ENCODE measurements at places on chromosomes 16 and 17.

DNA sequence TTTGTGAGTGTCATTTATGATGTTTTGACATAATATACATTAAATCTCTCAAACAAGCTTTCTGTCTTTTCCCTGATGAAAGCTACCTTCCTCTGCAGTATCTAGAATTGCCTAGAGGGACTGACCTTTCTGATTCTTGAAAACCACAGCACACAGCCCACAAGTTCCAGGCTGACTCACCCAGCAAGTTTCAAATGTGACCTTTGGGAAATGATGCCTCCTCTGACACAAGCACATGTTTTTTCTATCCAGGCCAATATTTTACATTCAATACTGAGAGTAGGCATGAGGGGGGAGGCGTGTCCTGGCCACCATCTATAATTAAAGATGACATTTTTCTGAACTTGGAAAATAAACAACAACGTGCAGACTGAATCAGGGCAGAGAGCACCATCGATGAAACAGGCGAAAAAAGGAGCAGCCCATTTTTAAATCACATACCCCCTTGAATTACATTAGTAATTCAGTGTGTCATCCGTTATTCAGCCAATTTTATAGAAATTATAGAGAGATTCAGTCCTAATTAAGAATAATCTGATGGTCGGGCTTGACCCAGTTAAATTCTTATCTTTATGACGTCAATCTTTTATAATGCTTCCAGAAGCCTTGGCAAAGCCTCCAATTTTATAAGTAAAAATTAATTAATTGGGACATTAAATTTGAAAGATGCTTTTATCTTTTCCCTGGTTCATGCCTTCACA is 292.6 kb upstream of the CDH11 start:
- DNase-seq: no peak

DNA sequence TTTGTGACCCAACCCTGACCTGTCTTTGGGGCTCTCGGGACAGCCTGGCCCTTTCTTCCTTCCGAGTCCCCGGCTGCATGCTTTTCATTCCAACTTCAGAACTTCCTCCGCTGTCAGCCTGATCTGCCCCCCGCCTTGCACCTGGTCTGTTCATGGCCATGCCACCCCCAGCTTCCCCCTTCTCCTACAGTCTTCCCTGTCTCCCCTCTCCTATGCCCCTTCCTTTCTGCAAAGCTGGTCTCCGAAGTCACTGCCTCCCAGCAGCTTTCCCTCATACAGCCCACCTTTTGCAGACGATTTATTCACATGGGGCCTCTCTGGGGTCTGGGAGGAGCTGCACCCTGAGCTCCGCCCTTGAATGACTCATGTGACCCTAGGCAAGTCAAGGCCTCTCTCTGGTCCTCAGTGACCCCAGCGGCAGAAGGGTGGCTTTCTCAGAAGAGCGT is 47.1 kb upstream of the SDK2 start:
- DNase-seq: no peak

GRCh38 chr17:17790637-17791464 is 45.9 kb downstream of the SREBF1 start:
- no peak for DNase-seq

- no peak for DNase-seq
Measured at GRCh38 chr16:77469634-77470033, 34.8 kb upstream of the ADAMTS18 start.

DNA sequence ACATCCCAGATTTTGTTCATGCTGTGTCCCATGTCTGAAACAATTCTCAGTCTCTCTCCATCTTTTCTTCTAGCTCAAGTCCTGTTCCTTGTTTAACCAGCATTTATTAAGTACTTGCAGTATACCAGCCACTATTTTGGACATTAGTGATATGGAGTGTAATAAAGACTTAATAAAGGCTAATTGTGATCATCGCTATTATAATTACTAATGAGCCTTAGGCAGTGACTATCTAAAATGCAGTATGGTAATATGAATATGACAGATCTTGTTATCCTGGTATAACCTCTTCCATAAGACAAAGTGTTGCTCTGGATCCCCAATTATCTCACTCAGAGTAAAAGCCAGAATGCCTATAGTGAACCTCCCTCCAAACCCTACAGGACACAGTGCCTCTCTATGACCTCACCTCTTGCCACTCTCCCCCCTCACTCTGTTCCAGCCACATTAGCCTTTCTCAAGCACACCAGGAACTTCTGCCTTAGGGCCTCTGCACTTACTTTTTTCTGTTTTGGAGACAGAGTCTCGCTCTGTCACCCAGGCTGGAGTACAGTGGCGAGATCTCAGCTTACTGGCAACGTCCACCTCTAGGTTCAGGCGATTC is 1.8 kb upstream of the FLOT2 start:
- no peak for DNase-seq

DNA sequence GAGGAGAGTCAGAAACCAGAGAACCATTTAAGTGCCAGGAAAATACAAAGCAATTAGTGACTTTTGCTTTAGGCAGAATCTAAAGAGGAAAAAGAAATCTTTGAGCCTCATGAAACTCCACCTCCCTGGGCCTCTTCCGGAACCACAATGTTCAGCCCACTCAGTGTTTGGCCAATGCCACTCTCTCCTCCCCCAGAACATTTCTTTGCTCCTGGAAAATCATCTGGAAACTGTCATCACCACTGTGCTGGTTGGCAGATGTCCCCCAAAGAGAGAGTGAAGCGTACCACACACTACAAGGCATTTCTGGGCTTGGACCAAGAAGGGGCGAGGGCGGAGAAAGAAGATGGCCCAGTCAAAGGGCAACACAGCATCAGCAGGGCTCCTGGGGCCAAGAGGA is 7.1 kb upstream of the SOX9 start:
- DNase-seq: no peak

GRCh38 chr17:19369846-19370492 is 7.4 kb upstream of the B9D1 start:
- no peak for DNase-seq

DNA sequence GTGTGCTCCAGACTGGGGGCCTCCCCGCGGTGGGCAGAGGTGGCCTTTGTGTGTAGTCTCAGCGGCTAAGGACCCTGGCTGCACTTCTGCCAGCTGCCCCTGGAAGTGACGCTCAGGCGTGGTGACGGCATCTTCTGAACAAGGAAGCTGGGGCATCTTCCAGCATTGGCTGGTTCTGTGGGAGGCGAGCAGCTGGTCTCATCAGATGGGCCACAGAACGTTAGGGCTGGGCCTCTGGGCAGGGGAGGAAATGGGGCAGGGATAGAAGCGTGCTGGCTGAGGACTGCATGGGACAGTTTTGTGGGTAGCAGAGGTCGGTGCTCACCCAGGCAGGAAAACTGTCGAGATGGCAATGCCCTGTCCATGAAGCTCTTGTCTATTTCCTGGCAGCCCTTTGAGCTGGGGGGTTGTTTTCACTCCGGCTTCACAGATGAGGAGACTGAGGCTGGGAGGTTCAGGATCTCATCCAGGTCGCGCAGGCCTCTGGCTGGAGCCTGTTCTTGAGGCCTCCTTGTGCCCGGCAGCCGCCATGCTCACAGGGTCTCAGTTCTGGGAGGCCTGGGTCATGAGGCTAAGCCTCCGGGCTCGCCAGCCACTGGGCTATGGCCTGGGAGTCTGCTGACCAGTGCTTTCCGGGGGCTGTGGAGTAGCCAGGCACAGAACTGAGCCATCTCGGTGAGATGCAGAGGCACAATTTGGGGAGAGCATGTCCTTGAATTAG is 16.3 kb downstream of the IRF8 start:
- DNase-seq: no peak

DNA sequence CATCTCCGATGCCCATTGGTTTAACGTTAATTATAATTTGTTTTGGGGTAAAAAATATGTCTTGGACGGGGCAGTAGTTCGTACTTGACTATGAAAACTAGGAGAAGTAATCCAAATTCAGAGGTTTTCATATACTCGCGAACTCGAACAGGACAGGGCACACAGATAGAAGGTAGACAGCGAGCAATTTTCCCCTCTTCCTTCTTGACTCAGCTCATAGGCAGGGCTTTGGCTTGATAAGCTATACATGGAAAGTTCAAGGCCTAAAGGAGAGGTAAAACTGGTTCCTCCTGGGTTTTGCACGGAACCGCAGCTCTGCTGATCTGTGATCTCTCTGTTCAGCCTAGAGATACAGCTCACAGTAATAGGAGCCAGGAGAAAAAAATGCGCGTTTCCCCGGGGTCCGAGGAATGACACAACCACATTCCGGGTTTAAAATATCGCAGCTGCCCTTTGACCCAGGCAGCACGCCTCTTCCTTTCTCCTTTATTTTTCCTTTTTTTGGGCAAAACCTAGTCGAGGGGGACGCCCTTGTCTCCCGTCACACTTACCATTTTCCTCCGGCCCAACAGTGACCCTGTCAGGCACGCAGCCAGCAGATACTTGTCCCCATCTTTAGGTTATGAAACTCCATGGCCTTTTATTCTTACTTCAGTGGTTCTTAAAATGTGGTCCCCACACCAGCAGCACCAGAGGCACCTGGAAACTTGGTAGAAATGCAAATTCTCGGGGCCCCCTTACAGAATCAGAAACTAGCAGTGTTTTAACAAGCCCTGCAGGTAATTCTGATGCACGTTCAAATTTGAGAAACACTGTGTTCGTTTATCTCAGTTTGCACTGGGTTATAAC is 1.7 kb upstream of the LASP1 start:
- DNase-seq: no peak

DNA sequence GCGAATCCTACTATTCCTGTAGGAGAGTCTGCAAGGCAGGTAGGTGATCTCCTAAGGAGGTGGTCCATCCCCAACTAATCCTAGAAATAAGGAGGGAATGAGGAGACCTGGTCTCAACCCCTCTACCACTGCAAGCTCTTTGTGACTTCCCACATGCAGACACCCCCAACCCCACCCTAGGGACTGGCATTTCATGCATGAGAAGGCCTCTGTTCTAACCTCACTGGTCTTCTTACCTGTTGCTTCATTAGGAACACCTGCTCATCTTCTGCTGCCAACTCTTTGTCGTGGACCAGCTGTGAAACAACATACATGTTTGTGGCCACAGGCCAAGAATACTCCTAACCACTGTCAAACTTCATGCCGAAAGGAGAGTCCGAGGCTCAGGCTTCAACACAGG is 22.6 kb downstream of the DYNC1LI2 start:
- DNase-seq: no peak

DNA sequence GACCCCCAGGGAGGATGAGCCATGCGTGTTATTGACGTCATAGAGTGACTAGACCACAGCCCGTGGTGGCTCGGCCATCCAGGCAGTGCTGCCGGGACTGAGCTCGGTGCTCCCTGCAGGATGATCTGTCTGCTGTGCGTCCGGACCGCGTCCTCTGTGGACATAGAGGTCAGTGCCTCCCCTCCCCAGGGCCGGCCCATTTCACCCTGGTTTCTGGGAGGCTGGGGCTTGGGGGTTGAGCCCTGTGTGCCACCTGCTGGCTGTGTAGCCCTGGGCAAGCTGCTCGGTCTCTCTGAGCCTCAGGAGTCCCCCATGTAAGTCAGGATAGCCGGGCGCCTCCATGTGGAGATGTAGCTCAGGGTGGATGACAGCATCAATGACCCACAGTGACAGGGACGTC is 8.3 kb downstream of the TSC2 start:
- no peak for DNase-seq

DNA sequence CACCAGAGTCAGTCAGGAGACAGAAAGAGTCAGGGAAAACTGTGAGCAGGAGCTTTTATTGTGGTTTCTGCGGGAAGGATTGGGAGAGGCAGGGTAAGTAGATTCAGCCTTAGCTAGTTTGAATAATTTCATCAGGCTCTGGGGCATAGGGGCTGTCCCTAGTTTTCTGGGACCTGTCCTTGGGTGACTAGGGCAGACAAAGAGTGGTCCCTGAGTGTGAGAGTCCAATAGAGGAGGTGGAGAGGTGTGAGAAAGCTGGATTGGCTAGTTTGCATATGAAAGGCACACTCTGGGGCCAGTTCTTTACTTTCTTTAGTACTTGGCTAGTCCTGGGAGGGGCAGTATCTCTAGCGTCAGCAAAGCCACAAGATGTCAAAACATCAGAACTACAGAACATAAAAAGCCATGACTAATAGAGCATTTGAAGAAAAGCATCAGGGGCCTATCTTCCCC is 255.6 kb downstream of the HS3ST3A1 start:
- no peak for DNase-seq

DNA sequence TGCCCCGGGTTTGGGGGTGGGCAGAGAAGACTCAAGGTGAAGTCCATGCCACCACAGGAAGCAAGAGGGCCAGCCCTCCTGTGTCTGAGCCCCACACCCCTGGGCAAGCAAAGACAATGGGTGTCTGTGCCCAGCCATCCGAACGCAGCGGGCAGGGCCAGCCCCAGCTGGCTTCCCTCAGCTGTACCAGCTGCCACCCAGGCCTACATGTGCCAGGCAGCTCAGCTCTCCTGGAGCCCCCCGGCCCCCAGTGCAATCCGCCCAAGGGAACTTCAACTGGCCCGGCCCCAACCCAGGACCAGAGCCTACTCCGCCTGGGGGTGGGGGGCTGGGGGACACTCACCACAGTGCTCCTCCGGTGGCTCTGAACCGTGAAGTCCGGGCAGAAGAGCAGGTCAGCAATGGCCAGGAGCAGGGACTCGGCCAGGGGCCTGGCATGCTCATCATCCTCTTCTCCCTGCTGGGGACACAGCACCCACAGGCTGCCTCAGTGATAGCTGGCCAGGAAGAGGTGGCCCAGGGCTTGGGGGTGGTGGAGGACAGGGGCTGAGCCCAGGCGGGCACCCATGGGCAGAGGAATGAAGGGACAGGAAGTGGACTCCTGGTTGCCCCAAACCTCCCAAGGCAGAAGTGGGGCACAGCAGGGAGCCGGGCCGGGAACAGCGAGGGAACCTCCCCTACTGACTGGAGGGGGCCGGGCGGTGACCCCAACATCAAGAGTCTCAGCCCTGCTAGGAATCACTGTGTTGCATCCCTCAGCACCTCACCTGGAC is 9.8 kb downstream of the HID1 start:
- DNase-seq: no peak

DNA sequence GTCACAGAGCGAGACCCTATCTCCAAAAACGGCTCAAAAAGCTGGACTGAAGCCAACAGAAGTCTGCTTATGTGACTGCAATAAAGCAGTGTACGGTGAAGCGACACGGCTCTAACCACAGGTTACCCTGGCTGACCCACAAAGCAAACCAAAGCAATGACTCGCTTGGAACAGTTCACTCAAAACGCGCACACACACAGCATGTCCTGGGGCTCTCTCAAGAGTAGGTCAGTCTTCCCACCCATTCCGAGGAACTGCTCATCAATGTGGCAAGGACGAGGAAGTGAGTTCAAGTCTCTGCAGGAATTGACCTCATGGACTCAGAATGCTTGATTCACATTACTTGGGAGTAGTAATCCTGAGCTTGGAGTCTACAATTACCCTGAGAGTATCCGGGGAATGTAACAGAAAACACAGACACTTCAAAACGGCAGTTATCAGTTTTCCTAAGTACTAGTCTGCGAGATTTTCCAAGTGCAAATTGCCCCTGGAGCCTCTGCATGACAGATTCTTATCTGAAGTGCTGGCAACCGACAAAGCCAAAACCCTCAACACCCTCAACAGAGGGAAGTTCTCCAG is 25.4 kb downstream of the PELP1 start:
- no peak for DNase-seq

- no peak for DNase-seq
Measured at GRCh38 chr16:82638095-82638798, 11.5 kb downstream of the CDH13 start.
